Foreskin keratinocyte (primary cell): ENCODE measurements at places on chromosomes 11 and 22.
A peak's percentile ranks its signal among the peaks of the same experiment; 100 is the strongest.

DNA sequence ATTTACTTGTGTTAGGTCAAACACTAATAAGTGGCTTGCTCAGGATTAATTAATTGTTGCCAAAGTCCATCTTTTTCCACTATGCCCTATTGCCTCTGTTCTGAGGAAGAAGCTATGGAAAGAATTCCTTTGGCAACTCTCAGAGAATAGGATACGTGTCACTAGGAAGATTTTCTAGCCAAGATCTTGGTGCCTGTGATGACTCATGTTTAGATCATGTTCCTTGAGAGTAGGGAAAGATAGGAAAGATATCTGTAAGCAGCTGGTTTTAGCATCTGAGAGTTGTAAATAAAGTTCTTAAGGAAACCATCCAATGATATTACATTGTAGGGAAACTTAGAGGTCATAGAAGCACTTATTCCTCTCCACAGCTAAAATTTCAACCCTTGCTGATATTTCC is 15.7 kb downstream of the SLN start:
- peak; percentile 84 for DNase-seq

- DNase-seq = no peak
Observed at GRCh38 chr11:60124802-60125432, 36.5 kb downstream of the MS4A2 start.

DNA sequence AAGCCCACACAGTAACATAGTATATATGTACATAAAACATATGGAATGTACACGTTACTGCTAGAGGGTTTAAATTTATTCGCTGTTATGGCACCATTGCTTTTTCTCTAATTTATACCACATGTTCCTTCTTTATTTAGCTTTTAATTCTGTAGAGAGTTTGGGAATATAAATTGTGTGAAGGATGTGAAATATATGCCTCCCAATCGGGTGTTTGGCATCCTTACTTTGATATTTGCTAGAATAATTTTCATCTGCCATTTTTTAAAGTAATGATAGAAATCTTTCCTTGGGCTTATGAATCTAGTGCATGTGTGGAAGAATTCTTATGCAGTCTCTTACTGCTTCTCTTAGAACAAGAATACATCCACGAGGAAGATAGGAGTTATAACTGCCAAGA is 509.8 kb upstream of the RAG2 start:
- DNase-seq = no peak

GRCh38 chr22:35204807-35205775 is 52.2 kb upstream of the HMGXB4 start:
- DNase-seq = no peak

GRCh38 chr11:11971906-11972547 is 36.4 kb downstream of the DKK3 start:
- DNase-seq = no peak

GRCh38 chr22:37220543-37220981 is 8.3 kb upstream of the SSTR3 start:
- DNase-seq = no peak

- DNase-seq = peak; percentile 42
Observed at GRCh38 chr11:107397357-107397756, 60.3 kb downstream of the CWF19L2 start.

DNA sequence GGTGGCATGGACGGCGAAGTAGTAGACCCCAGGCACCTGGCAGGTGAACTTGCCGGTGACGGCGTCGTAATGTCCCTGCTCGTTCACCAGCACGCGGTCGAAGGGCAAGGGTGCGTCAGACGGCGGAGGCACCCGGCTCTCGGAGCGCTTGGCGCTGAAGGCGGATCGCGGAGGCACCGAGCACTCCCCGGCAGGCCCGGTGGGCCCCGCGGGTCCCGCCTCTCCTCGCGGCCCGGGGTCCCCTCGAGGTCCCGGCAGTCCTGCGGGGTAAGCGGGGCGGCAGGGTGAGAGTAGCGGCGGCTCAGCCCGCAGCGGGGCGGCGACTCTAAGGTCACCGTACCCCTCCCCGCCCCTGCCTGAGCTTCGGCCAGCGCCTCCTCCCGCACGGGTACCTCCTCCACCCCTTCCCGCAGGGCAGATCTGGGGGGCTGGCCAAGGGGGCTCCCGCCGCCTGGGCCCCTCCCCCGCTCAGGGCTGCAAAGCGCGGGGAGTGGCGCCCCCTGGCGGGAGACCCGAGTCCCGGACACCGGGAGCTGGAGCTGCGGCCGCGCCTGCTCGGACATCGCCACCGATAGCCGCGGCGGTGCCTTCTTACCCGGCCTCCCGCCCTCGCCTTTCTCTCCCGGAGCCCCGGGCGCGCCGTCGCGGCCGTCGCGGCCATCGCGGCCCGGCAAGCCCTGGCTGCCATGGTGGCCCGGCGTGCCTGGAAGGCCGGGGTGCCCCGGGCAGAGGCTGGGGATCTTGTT is 921 bp downstream of the C1QTNF5 start:
- DNase-seq = no peak

- DNase-seq = peak; percentile 47
Observed at GRCh38 chr11:65329944-65330403, 3.7 kb upstream of the DPF2 start.

- DNase-seq = no peak
Observed at GRCh38 chr22:46366327-46366731, 30.8 kb downstream of the TRMU start.

DNA sequence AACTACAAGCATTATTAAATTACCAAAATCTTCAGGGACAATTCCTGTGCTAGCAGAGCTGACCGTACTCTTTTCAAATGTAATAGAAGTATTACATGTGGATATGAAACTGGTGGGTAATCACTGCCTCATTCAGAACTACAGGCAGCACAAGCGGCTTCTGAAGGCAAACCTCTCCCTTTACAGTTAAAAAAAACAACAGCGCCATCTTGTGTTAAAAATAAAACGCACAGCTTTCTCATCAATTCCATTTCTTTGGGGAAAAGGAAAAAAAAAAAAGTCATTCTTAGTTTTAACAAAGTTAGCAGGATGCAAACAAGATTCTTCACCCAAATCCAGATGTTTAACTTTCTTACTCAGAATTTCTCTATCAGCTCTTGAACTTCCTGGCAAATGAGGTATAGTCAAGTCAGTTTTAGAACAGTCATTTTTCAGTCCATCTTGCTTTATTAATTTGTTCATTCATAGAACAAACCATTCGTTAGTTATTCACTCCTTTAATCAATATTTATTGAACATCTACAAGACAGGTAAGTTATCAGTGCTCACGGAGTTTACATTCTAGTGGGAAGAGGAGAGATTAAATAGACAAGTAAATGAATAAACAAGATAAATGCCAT is 331.8 kb upstream of the MPPED2 start:
- DNase-seq = peak; percentile 39

- DNase-seq = no peak
Observed at GRCh38 chr22:43160497-43161126, 9.3 kb downstream of the TSPO start.

- DNase-seq = no peak
Observed at GRCh38 chr11:11975201-11976092, 33.0 kb downstream of the DKK3 start.

- no peak for DNase-seq
Observed at GRCh38 chr11:71530602-71531001, 3.5 kb downstream of the KRTAP5-7 start.

GRCh38 chr11:35618497-35619115 is 346 bp downstream of the FJX1 start:
- DNase-seq = no peak

GRCh38 chr11:76217653-76218160 is 11.4 kb upstream of the WNT11 start:
- DNase-seq = no peak

DNA sequence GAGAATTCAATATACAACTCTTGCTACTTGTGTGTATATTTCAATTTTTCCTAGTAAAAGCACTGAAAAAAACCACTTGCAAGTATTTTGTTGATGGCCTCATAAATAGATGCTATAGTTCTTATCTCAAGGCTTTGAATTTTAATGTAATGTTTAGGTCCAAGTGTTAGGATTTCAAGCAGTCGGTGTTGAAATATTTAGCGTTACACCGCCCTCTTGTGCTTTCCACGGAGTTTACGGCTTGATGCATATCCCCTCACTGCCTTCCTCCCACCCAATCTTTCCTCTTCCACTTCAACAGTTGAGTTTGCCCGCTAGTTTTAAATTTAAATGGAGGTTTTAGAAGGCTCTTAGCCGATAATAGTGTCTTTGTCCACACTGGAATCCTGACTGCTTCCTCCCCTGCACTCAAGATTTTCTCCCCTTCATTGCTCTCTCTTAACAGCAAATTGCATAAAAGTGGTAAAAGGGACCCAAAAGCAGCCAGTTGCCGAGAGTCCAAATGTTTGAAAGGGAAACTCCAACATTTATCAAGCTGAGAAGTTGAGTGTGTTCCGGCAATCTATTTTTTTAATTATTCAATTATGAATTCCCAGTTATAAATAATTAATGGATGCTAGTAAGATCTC is 25.9 kb upstream of the HTATIP2 start:
- DNase-seq = no peak

DNA sequence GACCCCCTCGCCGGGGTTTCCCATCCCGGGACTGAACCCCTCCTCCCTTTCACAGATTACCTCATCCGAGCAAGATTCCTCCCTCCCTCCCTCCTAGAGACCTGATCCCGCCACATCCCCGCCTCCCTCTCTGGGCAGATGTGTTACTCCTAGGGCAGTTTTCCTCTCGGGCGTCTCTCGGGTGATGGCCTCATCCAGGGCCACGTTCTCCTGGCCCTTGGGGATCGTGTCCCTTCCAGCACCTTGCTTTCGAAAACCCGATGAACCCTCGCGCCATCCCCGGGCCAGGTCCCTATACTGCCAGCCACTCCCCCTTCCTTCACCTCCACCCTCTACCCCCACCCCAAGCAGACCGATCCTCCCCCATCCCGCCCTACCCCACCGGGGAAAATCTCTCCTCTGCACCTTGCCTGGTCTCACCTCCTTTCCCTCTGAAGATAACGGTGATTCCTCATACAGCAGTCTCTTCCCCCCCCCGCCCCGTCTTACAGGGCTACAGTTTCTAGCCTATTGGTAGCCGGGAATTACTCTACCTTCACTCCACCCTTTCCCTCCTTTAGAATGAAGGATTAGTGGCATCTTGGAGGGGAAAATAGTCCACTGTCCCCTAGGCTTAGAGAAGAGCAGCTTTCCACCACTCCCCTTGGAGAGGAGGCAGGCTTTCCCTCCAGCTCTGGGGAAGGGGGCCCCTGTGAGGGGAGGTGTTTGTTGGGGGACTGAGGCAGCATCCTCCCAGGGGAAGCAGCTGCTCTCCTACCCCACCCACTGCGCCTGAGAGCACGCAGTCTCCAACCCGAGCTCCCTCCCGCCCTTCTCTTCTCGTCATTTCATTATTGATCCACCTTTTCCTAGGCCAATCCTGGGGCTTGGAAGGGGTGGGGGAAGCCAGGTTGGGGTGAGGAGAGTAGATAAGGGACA is 1.2 kb downstream of the KMT2A start:
- DNase-seq = peak; percentile 44
